ENCODE measurements at places on chromosomes 16 and 17. TPM values are rescaled to one million over a fixed set of nuclear protein-coding genes. Genes with fewer than 3 reads are reported as not detected.

The HBQ1 gene
- total RNA-seq, result 1.4 TPM

The CDH15 gene
- total RNA-seq, result under 0.01 TPM

The NPIPA3 gene
- total RNA-seq, result 0.25 TPM

The TPSB2 gene
- total RNA-seq, result not detected

The DHRS7B gene
- total RNA-seq, result 17.2 TPM

The HOXB4 gene
- 0.90 TPM for total RNA-seq

The ABCC11 gene
- not detected for total RNA-seq

The SPNS1 gene
- 20.8 TPM for total RNA-seq

The SEZ6L2 gene
- 2.5 TPM for total RNA-seq

The PPY gene
- total RNA-seq, result not detected

The KAT8 gene
- 37.4 TPM for total RNA-seq

The KRTAP1-5 gene
- total RNA-seq, result not detected

The CRYBA1 gene
- total RNA-seq, result not detected

The CTF1 gene
- total RNA-seq, result 0.13 TPM

The OMG gene
- total RNA-seq, result 14.5 TPM

The TM4SF5 gene
- not detected for total RNA-seq

The DNAAF8 gene
- 0.13 TPM for total RNA-seq

The ACSM2A gene
- total RNA-seq, result 0.13 TPM

The KRT13 gene
- not detected for total RNA-seq

The IRX6 gene
- total RNA-seq, result not detected

The ASPA gene
- not detected for total RNA-seq

The NXN gene
- 163 TPM for total RNA-seq

The FAM20A gene
- not detected for total RNA-seq

The SGCA gene
- total RNA-seq, result not detected

The KRTAP4-1 gene
- total RNA-seq, result not detected

The SHPK gene
- total RNA-seq, result 11.2 TPM

The TEKT1 gene
- not detected for total RNA-seq

The TBC1D3H gene
- not detected for total RNA-seq

The FBXW10 gene
- total RNA-seq, result not detected

The ENPP7 gene
- total RNA-seq, result not detected

The MYH1 gene
- not detected for total RNA-seq

The CES5A gene
- total RNA-seq, result not detected

The PIRT gene
- not detected for total RNA-seq

The TEX2 gene
- 29.2 TPM for total RNA-seq

The PSMD3 gene
- 95.8 TPM for total RNA-seq

The TENT4B gene
- total RNA-seq, result 6.7 TPM

The RHBDL3 gene
- 0.13 TPM for total RNA-seq

The CMTM1 gene
- total RNA-seq, result 2.1 TPM

The MYL11 gene
- total RNA-seq, result not detected

The TMEM235 gene
- under 0.01 TPM for total RNA-seq

The ZNF469 gene
- total RNA-seq, result 0.39 TPM

The MCRIP2 gene
- 9.8 TPM for total RNA-seq

The COX6A2 gene
- not detected for total RNA-seq

The TBC1D26 gene
- total RNA-seq, result not detected

The CD300H gene
- total RNA-seq, result not detected

The TMEM220 gene
- total RNA-seq, result 2.3 TPM

The TBC1D3G gene
- not detected for total RNA-seq

The CA7 gene
- not detected for total RNA-seq

The PPP4C gene
- 214 TPM for total RNA-seq

The SYT17 gene
- total RNA-seq, result 3.7 TPM

The MCRIP1 gene
- 81.8 TPM for total RNA-seq
